Stimulated activated CD8-positive, alpha-beta memory T cell treated with anti-CD3 and anti-CD28 coated beads, Interleukin-7, amount 100 ng/mL, for 48 hours (primary cell): ENCODE measurements at places on chromosomes 11 and 22.

DNA sequence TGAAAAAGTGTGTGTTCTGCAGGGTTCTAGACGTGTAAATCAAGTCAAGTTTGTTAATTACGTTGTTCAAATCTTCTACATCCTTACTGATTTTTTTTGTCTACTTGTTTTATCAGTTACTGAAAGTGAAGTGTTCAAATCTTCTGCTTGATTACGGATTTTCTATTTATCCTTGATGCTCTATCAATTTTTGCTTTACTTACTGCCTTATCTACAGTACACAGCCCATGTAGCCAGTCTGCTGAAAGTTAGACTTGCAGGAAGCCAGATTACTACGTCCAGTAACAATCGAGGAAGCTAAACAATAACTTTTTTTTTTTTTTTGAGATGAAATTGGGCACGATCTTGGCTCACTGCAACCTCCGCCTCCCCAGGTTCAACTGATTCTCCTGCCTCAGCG, 15.6 kb upstream of the C11orf24 start:
- no peak for DNase-seq

DNA sequence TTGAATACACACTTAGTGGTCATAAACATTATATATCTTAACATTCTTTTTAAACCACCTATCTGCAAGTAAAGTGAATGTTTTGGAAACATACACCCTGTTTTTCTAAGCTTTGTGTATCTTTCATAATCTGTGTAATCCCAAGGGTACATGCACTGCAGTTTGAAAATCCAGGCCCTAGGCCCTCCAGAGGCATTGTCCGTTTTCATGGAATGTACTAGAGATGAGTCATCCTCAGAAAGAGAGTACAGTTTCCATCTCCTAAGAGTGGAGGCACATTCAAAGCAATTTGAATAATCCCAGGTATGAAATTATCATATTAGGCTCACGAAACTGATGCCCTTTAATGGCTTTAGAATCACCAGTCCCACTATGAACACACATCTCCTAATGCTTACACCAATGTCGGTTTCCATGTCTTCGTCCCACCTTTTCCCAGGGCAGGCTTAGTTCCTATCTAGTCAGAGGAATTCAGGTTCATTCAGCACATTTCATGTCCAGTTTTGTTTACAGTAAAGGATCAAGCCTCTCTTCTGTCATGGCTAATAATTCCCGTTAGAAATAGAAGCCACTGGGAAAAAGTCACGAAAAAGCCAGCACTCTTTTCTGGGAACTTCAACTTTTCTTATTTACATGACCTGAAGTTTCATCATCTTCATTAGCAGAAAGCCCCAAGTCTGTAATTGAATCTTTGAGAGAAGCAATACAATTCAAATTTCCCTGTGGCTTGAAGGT, 39.5 kb upstream of the CD44 start:
- no peak for DNase-seq

GRCh38 chr22:30381264-30381663, 5.9 kb downstream of the RNF215 start:
- DNase-seq, result peak; percentile 46

GRCh38 chr11:83127310-83127637, 29.7 kb upstream of the PCF11 start:
- DNase-seq, result no peak

- no peak for DNase-seq
These were observed 71.8 kb downstream of the CTTN start for GRCh38 chr11:70470127-70470526.

GRCh38 chr11:46951864-46952263, 15.3 kb downstream of the CSTPP1 start:
- DNase-seq, result no peak

DNA sequence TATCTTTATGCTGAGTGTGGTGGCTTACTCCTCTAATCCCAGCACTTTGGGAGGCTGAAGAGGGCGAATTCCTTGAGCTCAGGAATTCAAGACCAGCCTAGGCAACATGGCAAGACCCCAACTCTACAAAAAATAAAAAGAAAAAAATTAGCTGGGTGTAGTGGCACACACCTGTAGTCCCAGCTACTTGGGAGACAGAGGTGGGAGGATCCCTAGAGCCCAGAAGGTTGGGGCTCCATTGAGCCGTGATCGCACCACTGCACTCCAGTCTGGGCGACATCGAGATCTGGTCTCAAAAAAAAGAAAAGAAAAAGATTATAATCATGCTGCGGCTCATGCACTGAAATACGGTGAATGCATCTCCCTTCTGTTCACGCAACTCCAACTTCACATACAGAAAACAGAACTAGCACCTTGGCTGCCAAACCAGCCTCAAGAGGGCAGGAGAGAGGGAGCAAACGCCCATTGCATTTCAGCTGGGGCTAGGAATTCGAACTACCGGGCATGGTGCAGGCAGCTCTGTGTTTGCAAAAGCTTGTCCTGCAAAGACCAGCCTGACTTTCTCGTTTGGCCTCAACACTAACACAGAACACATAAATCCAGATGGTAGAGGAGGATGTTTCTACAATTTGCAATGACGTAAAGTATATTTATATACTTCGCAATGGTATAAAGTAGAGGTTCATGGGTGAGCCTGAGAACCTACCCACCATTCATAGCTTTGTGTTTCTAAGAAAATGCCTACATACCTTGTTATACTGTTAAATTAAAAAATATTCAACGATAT, 6.3 kb upstream of the SYNGR1 start:
- DNase-seq, result no peak

GRCh38 chr11:131486100-131486499, 115.7 kb downstream of the NTM start:
- DNase-seq, result no peak

DNA sequence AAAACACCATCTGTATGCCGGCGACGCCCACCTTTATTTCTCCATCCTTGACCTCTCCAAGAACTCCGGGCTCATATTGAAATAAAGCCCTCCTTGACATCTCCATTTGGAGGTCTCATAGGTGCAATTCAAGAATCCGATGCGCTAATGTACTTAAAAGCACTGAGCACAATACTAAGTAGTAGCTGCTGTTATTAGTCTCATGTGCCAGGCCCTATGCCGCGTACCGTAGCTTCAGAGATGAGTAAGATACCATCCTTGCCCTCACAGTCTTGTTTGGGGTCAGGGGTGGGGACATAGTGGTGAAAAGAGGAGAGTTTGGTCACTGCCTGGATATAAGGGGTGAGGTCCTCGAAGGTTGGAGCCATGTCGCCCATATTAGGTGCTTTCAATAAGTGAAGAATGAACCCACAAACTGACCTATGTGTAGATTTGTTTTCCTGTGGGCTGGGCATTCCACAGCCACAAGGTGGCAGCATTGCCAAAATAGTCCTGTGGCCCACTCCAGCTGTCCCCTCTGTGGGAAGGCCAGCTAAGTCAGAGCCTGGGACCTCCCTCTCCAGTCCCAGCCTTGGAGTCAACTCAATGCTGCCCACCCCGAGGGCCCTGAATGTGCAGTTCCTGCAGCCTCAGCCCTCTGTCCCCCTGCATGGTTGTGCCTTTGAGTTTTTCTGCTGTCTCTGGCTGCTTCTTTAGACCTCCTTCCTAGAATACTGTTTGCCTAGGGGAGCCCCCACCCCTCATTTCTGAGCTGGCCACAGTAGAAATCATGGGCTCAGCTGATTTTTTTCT, 6.5 kb downstream of the DCPS start:
- DNase-seq, result no peak

GRCh38 chr11:62221498-62221897, 13.0 kb downstream of the SCGB2A1 start:
- no peak for DNase-seq

DNA sequence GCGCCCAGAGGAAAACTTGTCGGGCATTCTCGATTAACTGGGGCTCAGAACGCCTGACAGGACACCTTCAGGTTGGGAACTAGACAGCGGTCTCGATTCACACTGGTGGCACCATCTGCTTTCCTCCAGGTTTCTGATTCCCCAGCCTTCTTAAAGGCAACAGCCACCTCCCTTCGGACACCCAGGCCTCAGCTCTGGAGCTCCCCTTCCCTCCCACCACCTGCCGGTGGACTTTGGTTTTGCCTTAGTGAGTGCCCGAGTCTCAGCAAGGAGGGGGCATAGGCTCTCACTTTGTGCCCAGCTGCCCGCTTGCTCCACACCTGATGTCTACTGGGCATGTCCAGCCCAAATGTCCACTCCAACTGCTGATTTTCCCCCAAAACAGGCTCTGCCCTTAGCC, 110.4 kb upstream of the PARVA start:
- DNase-seq, result no peak

- DNase-seq, result no peak
These were observed 103.0 kb upstream of the CD44 start for GRCh38 chr11:35035894-35036408.

DNA sequence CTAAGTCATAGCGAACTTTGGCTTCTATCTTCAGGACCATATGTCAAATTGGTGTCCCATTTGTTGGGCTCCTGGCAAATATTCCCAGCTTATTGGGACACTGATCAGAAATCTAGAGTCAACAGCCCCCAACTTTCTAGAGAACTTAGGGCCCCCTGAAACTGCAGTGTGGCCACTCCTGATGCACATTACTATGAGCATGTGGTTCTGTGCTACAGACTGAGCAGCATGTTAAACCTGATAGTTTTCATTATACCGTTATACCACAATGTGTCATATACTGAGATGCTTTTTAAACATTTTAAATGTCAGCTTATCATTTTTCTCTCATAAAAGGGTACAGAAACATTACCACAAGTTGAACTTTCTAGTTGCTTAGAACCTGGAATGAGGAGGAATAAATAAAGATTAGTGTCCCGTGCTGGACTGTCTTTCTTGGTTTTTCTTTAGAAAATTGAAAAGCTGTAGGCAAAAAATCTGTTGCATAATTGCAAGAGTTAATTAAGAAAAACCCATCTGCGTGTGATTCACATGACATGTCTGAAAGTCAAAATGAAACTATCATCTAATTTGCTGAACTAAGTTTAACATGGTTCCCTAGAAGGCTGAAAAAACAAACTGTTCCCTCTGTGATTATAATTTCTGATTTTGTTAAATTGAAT, 16.4 kb upstream of the CTSC start:
- no peak for DNase-seq

- DNase-seq, result no peak
These were observed 15.3 kb downstream of the CCDC73 start for GRCh38 chr11:32779136-32779535.
